Nephron progenitor cell (in vitro differentiated cells): ENCODE measurements at places on chromosomes 4 and X.

DNA sequence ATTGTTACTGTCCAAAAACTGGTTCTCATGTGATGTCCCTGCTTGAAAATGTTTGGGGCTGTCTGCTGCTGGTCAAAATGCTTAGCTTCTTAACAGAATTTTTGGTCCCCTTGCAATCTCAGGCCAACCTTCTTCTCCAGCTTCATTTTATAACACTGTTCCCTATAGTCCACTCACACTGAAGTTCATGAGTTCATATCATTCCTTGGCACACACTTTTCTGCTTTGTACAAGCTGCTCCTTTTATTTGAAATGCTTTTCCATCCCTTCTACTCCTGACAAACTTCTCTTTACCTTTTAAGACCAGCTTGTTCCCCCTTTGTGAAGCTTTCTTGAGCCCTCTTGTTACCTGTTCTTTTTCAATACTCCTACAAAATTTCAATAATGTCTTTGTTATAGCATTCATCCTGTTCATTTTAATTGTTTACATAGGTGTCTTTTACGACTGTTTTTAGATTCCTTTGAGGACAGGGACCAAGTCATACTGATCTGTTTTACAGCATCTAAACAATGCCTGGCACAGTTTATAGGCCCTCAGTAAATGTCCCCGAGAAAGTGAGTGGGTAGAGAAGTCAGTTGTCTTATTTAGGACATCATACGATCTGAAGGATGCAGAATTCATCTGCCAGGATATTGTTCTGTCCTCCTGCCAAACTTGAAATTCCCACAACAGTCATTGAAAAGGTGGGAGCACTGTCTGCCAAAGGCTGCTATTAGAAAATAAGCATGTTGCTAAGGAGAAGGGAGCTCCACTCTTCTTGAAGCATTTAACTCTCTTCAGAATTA lies 134.4 kb upstream of the BMPR1B start:
- H3K36me3 ChIP-seq = peaks cover 50% of the 10 kb centered on the region
- H3K27ac ChIP-seq = peak overlapping the region; percentile 19
- no peak for DNase-seq

DNA sequence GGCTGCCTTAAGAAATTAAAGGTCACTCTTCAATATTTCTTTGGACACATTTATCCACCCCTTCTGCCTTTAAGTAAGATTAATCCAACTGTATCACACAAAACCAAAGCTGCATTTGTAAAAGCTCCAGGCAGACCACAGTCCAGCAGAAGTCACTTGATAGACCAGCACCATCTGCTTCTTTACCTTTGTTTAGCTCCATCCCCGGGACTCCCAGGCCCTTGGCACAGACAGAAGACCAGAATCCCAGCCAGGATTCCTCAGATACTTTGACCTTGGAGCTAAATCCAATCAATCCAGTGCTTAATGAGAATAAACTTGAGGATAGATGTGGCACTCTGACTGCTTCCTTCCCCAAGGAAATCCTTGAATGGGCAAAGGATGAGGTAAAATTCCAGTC lies 333.1 kb upstream of the RASGEF1B start:
- no peak overlapping the region for H3K4me3 ChIP-seq
- H3K4me1 ChIP-seq = peaks cover 23% of the 10 kb centered on the region
- DNase-seq = no peak

- no peak overlapping the region for H3K4me3 ChIP-seq
- H3K4me1 ChIP-seq = no peaks in the 10 kb centered on the region
- H3K27me3 ChIP-seq = no peaks in the 10 kb centered on the region
- no peak overlapping the region for H3K27ac ChIP-seq
- H3K36me3 ChIP-seq = peaks cover 40% of the 10 kb centered on the region
- no peak for DNase-seq
These were observed 93.5 kb upstream of the ADAD1 start for GRCh38 chr4:122285285-122285684.

- H3K4me3 ChIP-seq = no peak overlapping the region
- peaks cover 19% of the 10 kb centered on the region for H3K4me1 ChIP-seq
- H3K27me3 ChIP-seq = peaks cover 7% of the 10 kb centered on the region
- DNase-seq = peak; percentile 57
- no peaks in the 10 kb centered on the region for H3K36me3 ChIP-seq
These were observed 893.9 kb downstream of the PCDH7 start for GRCh38 chr4:31613946-31614623.

- peaks cover 46% of the 10 kb centered on the region for H3K36me3 ChIP-seq
- DNase-seq = peak; percentile 9
- peak overlapping the region; percentile 99 for H3K27ac ChIP-seq
- H3K4me1 ChIP-seq = peaks cover 24% of the 10 kb centered on the region
These were observed 537 bp downstream of the RBM10 start for GRCh38 chrX:47145395-47146120.

DNA sequence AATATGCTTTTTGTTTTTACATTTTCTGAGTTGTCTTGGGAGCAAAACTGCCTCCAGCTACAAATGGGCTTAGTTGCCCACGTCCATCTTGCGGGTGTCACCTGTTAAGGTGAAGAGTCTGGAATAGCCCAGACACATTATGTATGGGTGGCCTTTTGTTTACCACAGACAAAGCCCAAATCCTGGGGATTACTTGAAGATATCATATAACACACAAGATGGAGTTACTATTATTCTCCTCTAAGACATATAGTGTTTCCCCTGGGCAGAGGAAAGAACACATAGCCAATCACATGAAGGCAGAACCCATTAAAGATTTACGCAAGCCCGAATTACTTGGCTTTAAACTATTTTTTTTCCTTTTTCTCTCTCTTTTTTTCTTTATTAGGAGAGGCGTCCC lies 625.6 kb upstream of the FAM241A start:
- no peaks in the 10 kb centered on the region for H3K36me3 ChIP-seq
- H3K27ac ChIP-seq = peak overlapping the region; percentile 14
- no peak for DNase-seq
- peaks cover 6% of the 10 kb centered on the region for H3K4me1 ChIP-seq
- no peaks in the 10 kb centered on the region for H3K27me3 ChIP-seq
- no peak overlapping the region for H3K4me3 ChIP-seq

DNA sequence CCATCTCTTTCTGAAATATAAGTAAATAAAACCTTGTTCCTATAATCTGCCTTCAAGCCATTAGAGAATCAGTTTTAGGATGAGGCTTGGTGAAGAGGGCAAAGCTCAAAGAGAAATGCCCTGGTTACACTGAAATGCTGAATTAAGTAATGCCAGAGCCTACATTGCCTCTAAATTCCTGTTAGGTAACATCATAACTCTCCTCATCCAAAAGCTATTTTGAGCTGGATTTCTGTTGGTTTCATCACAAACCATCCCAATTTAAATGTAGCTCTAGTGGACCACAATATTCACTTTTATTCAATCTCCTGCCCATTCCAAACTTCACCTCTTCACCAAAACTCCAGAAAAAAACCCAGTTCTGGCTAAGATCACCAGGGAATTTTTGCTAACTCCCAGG lies 1319.7 kb upstream of the TENM3 start:
- DNase-seq = no peak
- peaks cover 5% of the 10 kb centered on the region for H3K36me3 ChIP-seq
- H3K4me3 ChIP-seq = no peak overlapping the region
- H3K27me3 ChIP-seq = no peaks in the 10 kb centered on the region

DNA sequence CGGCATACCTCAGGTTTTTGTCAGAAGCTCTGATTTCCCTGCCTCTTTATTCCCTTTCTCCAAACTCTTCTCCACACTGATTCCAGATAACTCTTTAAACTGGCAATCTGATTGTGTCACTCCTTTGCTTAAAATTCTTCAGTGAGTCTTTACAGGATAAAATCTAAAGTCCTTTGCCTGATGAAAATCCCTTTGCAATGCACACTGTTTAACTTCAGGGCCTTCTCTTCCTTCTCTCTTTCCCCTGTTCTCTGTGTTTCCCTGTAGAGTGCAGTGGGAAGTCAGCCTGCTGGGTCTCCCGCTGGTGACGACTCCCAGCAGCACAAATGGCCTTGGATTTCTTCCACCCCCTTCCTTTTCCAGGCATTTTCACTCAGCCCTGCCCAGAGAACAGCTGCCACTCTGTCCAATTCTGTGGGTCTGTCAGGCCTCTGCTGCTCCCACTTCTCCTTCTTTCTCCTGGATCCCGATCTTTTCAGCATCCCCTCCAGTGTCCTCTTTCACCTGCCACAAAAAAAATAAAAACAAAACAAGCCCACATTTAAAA lies 189.9 kb upstream of the NWD2 start:
- peak; percentile 14 for DNase-seq
- H3K4me1 ChIP-seq = peaks cover 8% of the 10 kb centered on the region
- H3K27ac ChIP-seq = no peak overlapping the region
- no peaks in the 10 kb centered on the region for H3K36me3 ChIP-seq

DNA sequence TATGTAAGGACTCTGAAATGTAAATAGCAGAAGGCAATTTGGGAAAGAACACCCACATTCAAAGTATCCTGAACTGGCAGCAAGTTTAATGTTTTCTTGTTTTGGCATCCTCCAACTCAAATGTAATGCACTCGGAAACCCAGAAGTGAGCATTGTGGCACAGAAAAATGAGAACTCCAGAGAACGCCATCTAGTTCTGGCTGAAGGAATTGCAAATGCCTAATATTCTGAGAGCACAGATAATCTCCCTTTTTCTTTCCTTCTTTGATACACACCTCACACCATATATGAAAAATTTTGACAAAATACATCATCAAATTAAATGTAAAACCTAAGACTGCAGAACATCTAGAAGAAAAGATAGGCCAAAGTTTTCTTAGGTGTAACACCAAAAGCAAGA lies 52.1 kb downstream of the PWWP3B start:
- H3K4me3 ChIP-seq = no peak overlapping the region
- no peak overlapping the region for H3K27ac ChIP-seq
- H3K27me3 ChIP-seq = no peaks in the 10 kb centered on the region
- no peaks in the 10 kb centered on the region for H3K36me3 ChIP-seq

DNA sequence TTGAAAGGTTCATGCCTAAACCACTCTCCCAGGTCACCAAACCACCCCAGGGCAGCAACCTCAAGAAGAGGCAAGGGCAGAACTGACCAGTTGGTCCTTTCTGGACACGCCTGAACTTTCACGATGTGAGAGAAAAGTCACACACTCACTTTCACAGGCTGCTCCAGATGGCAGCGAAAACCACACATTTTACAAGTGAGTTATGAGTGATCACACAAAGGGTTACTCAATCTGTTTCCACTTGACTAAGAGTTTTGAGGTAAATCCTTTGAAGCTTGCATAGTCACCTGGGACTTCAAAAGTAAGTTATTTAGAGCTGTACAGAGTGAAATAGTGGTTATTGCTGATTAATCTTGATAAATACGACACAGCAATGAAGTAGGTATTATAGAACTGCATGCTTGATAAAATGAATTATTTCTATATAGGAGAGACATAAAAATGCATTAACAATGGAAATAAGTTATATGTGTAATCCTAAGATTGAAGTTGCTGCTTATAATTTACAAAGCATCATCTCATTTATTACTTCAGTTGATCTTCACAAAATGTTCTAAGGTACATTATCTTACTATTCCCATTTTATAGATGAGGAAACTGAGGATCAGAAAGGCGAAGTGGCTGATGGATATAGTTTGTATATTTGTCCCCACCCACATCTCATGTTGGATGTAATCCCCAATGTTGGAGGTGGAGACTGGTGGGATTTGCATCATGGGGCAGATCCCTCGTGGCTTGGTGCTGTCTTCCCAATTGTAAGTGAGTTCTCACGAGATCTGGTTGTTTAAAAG lies 103.0 kb upstream of the KLF3 start:
- H3K36me3 ChIP-seq = peaks cover 9% of the 10 kb centered on the region
- H3K27me3 ChIP-seq = peaks cover 3% of the 10 kb centered on the region
- no peak for DNase-seq
- peaks cover 38% of the 10 kb centered on the region for H3K4me1 ChIP-seq
- no peak overlapping the region for H3K4me3 ChIP-seq

DNA sequence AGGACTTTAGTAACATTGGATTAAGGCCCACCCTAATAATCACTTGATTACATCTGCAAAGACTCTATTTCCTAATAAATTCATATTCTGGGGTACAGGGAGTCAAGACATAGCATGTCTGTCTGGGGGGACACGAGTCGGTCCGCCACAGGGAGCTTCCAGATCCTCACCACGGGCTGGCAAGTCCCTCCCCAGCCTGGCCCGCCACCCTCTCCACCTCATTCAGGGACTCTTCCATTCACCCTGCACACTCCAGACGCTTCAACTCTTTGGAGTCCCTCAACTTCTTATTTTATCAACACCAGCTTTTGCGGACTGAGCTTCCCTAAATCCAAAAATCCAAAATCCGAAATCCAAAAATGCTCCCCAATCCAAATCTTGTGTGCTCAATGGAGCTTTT lies 71.2 kb downstream of the DCTD start:
- H3K4me1 ChIP-seq = peaks cover 51% of the 10 kb centered on the region
- peaks cover 5% of the 10 kb centered on the region for H3K27me3 ChIP-seq
- H3K4me3 ChIP-seq = no peak overlapping the region

DNA sequence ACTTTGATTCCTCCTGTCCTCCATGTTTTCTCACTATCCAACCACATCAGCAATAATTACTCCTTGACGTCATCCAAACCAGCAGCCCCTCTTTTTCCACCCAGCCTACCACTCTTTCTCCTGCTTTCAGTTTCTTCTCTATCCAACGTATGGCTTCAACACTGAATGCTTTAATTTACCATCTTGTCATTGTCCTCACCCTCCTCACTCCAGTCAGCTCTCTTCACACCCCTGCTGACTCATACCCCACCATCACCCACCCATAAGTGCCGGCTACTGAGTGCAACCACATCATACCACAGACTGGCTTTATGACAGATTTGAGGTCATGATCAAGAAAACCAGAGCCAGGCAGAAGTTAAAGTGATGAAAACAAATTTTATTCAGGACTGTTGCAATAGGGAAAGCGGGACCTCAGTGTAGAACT lies 9.8 kb upstream of the ANXA5 start:
- H3K27me3 ChIP-seq = peaks cover 6% of the 10 kb centered on the region
- DNase-seq = no peak
- H3K36me3 ChIP-seq = no peaks in the 10 kb centered on the region
- H3K4me3 ChIP-seq = no peak overlapping the region
- peaks cover 8% of the 10 kb centered on the region for H3K4me1 ChIP-seq

GRCh38 chr4:154838155-154838554 lies 57.1 kb downstream of the RBM46 start:
- peaks cover 5% of the 10 kb centered on the region for H3K27me3 ChIP-seq
- DNase-seq = no peak
- H3K36me3 ChIP-seq = no peaks in the 10 kb centered on the region
- no peak overlapping the region for H3K27ac ChIP-seq
- H3K4me1 ChIP-seq = no peaks in the 10 kb centered on the region
- no peak overlapping the region for H3K4me3 ChIP-seq

DNA sequence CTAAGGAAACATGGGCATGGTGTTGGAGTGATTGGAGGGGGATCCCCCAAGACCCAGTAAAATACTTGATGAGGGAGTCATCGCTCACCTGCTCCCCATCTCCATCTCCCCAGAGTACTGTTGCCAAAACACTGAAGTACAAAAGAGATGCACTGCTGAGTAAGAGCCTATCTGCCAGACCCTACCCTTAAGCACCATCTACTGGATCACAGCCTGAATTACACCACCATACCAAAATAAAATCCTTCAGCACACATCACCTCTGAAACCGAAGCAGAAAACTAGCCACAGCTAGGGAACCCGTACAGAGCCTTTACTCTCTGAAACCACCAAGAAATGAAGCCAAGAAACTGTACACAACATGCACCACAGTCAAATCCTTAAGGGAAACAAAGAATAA lies 466.3 kb upstream of the ACTRT1 start:
- H3K4me3 ChIP-seq = no peak overlapping the region
- H3K4me1 ChIP-seq = no peaks in the 10 kb centered on the region
- no peak overlapping the region for H3K27ac ChIP-seq
- DNase-seq = no peak
- no peaks in the 10 kb centered on the region for H3K27me3 ChIP-seq

- no peak overlapping the region for H3K27ac ChIP-seq
- H3K4me1 ChIP-seq = peaks cover 32% of the 10 kb centered on the region
- H3K36me3 ChIP-seq = no peaks in the 10 kb centered on the region
- no peak for DNase-seq
These were observed 277.9 kb downstream of the ADGRA3 start for GRCh38 chr4:22237846-22238494.
